ENCODE measurements at places on chromosomes 3 and 15.

- DNase-seq: no peak
Measured at GRCh38 chr15:50880651-50881114, 27.8 kb upstream of the AP4E1 start.

DNA sequence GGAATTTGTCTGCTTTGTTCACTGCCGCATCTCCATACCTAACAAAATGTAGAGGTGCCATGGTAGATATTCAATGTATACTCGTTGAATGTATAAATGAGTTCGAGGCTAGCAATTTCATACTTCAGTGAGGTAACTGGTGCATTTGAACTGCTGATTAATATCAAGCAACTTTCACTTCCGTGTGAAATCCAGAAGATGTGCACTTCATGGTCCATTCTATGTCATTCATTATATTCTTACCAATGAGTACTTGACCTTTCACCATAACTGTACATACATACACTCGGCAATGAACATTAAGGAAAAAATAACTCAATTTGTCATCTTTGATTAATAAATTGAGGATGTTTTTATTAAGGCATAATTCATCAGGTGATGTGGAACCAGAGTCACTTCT is 598.5 kb downstream of the ZNF385D start:
- no peak for DNase-seq

DNA sequence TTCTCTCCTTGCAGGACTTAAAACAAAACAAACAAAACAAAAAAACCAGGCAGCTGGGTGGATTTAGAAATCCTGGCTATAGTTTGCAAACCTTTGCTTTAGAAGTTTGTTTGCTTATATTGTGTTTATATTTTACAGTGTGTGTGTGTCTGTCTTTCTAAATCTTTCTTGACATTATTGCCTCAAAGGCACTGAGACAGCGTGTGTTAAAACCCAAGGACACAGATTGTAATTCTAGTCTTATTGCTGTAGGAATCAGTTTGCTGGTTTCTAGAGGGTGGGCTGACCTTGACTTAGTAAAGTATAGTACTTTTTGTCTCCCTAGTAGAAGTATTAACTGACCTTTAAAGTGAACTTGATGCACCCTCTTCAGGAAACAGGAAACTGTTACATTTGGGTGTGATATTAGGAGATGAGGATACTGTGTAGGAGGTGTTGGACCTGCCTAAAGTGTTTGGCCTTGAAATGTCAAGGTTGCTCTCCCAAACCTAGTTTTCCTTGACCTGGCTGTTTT is 71.0 kb downstream of the TCF12 start:
- no peak for DNase-seq

DNA sequence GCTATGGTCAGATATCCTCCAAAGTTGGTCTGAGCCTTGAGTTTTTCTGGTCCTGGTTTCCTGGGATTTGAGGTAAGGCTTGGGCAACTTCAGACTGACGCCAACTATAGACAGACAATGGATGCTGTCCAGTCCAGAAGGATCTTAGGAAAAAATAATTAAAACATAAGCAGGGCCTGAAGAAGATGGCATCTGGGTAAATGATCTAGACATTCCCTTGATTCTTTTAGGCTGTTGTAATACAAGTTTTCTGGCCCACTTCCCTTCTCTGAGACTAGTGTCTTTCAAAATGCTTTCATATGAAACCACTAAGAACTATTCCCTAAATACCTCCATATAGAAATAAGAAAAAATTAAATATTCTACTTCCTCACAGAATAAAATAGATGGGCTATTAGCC is 47.7 kb upstream of the PLXND1 start:
- no peak for DNase-seq

GRCh38 chr15:90184119-90184785 is 16.9 kb upstream of the SEMA4B start:
- DNase-seq: peak; percentile 14

GRCh38 chr3:176911579-176911978 is 285.7 kb downstream of the TBL1XR1 start:
- no peak for DNase-seq

DNA sequence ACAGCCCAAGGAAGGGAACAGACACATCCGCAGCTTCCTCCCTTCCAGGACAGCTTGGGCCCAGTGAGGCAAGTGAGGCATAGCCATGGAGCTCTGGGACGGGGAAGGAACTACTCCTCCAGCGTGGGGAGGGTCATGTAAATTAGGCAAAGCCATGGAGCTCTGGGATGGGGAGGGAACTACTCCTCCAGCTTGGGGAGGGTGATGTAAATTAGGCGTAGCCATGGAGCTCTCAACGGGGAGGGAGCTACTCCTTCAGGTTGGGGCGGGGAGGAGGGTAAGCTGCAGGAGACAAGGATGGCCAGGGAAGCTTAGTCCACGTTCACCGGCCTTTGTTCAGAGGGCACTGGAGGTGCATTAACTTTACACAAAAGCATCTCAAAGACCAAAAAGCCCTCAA is 21.1 kb upstream of the BDH1 start:
- DNase-seq: no peak

- DNase-seq: no peak
Measured at GRCh38 chr3:193118907-193119306, 122.1 kb upstream of the PLAAT1 start.

- DNase-seq: no peak
Measured at GRCh38 chr3:49492969-49493368, 22.9 kb downstream of the DAG1 start.

DNA sequence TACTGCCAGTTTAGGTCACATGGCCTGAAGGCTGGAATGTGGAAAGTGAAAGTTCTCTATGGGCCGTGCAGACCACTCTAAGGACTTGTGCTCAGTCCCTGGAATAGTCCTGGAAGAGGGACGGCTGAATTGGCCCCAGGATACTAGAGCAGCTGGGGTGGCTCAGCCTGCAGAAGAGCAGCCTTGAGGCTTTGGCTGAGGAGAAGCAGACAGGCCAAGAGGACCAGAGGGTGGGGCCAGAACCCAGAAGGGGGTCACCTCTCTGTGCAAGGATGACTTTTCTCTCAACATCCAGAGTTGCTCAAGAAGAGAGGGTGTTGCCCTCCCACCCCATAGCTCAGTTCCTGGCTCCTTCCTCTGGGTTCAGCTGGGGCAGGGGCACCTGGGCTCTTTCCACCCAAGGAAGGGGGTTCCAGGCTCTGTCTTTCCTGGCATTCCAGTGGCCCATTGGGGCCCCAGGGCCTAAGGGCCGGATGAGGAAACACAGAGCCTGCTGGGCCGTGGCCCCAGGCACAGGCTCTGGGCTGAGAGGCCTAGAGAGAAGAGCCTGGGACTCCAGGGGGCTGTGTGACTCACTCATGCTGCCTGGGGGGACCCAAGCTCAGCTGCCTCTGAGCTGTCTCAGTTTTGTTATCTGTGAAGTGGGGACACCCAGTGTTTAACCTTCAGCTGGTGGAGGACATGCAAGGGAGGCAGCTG is 8.5 kb upstream of the FBLN2 start:
- no peak for DNase-seq

- no peak for DNase-seq
Measured at GRCh38 chr3:126446791-126447190, 28.9 kb downstream of the ZXDC start.

- no peak for DNase-seq
Measured at GRCh38 chr3:167711439-167711838, 23.3 kb downstream of the PDCD10 start.

DNA sequence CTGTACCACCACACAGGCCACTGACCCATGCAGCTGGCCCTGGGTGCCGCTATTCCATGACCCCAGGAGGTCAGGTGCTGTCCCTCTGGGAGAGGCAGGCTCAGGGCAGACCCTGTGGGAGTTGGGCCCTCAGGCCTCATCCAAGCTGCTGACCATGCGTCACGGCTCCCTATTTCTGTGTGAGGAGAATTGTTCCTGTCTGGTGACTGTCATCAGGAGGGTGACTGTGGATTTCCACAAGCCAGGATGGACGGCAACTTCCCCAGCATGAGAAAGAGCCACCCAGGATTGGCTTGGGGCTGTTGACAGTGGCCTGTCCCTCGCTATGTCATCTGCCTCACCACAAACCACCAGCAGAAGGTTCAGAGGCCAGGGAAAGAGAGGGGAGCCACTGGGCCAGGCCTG is 41.4 kb downstream of the ZDHHC19 start:
- DNase-seq: no peak

DNA sequence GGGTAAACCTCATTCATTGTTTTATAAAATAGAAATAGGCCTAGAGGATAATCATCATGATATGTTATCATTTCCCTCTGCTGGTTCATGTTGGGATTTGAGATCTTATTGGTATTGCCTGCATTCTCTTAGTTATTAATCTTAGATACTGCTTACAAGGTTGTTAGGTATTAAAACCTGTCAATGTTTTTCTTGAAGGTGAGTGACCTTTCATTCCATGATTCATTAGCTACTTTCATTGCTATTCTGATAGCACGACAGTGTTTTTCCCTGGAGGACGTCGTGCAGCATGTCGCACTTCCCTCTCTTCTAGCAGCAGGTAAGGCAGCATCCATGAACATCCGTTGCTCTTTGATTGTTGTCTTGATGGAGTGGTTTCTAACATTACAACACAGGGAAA is 17.1 kb downstream of the P2RY12 start:
- DNase-seq: no peak

DNA sequence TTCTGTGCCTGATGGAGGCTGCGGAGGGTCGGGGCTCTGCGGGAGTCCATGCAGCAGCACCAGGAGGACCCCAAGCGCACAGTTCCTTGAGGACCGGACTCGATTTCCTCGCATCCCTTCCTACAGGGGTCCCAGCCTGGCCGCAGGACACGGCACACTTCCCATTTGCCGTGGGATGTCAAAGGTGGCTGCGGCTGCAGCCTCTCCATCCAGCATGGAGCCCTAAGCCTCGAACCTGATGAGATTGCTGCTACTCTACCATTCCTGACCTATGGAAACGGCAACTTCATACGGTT is 40.6 kb downstream of the RGMA start:
- no peak for DNase-seq

DNA sequence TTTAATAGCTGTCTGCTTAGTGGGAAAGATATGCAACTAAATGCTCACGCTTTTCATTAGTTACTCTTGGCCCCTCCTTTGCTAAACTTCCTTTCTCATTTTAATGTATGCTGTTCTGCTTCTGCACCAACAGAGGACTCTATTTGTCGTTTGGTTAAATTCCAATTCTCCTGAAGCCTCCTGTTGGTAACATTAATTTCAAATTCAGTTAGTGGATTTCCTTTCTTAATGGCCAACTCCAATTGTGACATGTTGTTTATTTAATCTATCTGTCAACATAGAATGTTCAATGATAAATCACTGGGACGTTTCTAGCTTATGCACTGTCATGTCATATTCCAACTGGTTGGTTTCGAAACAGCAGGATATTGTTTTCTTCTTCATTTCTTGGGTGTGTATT is 467.4 kb upstream of the BCHE start:
- DNase-seq: no peak

GRCh38 chr15:56964182-56964581 is 45.7 kb downstream of the TCF12 start:
- DNase-seq: no peak

DNA sequence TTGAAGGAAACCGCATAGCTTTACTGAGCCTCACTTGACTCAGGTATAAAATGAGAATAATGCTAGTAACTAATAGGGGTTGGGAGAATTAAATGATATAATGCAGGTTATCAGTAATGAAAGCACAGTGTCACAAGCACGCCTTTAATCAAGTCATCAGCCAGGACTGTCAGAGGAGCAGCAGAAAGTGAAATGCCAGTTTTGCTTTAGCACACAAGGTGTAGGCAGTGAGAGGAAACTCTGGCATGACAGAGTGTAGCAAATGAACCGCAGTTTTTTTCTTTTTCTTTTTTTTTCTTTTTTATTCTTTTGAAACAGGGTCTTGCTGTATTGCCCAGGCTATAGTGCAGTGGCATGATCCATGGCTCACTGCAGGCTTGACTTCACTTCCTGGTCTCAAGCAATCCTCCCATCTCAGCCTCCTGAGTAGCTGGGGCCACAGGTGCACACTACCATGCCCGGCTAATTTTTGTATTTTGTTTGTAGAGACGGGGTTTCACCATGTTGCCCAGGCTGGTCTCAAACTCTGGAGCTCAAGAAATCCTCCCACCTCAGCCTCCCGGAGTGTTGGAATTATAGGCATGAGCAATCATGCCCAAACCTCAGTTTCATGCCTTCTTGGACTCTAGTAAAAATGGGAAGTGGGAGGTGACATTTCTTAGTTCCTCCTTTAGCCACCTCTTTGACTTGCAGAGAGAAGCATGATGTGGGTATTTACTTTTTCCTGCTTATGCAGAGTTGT is 9.7 kb upstream of the SCAANT1 start:
- DNase-seq: no peak

DNA sequence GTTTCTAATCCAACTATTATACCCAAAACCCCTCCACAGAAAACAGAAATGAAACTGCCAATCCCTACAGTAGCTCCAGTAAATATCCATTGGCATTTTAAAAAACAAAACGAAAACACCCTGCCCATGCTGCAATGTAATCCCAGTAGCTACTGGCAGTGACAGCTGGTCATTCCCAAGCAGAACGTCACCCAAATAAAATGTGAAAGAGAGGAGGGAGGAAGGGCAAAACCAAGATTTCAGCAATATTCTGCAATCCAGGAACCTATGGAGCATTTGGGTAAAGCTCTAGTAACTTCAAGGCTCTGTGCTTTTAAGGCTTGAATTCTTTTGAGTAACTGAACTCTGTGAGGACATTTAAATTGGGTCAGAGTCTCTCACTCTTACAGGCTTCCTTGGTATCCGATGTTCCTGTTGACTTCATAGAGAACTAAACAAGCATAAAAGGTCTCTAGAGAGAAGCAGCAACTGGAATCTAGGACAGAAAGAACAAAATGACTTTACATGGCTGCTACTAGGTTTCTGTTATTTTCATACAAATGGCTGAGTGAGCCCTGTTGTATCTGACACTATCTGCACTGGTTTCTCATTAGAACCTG is 136.2 kb downstream of the TNIK start:
- DNase-seq: no peak

GRCh38 chr15:40310001-40310959 is 2.5 kb upstream of the PLCB2 start:
- DNase-seq: peak; percentile 75

- DNase-seq: no peak
Measured at GRCh38 chr3:190825386-190826016, 37.0 kb downstream of the GMNC start.

DNA sequence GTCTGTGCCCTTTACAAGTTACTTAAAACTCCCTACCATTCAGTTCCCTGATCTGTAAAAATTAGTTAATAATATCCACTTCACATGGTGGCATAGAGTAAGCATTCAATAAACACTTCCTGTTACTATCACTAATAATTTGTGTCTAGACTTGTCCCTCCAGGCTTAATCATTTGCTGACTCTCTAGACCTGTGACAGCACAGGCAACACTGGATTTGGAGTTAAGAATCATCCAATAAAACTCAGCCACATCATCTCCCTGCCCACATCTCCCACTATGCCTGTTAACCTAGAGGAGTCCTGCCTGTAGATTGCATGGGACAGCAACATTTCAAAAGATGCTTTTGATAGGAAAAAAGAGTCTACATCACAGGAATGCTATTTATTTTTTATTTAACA is 564.6 kb downstream of the MFSD1 start:
- no peak for DNase-seq

GRCh38 chr15:26197719-26198118 is 334.6 kb upstream of the ATP10A start:
- DNase-seq: no peak

GRCh38 chr3:94307588-94307987 is 244.7 kb downstream of the NSUN3 start:
- DNase-seq: no peak

- DNase-seq: no peak
Measured at GRCh38 chr3:191255156-191255555, 56.1 kb downstream of the OSTN start.

All from neural crest cell (in vitro differentiated cells).